LNCaP clone FGC (cell line): ENCODE measurements at places on chromosomes 5 and 9.

- DNase-seq = no peak
Measured at GRCh38 chr5:67244345-67244793, 47.8 kb upstream of the CD180 start.

- DNase-seq = no peak
Measured at GRCh38 chr5:95818181-95819147, 4.1 kb downstream of the GLRX start.

DNA sequence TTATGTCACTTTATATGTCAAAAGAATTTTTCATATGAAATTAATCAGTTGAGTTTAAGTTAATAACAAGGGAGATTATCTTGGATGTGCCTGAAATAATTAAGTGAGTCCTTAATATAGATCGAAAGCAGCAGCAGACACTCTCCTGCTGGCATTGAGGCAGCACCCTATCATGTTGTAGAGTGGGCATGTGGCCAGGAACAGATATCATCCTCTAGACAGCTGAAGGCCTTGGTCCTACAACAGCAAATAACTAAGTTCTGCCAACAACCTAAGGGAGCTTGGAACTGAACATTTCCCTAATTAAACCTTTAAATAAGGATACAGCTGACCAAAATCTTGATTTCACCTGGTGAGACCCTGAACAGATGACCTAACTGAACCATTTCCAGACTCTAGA is 25.8 kb upstream of the UGT3A1 start:
- DNase-seq = peak; percentile 43

GRCh38 chr9:124761710-124762109 is 9.4 kb downstream of the NR6A1 start:
- DNase-seq = no peak

GRCh38 chr9:447230-448025 is 232.8 kb downstream of the DOCK8 start:
- DNase-seq = no peak
